Heart left ventricle (tissue), 16 donors: ENCODE measurements at places on chromosomes 11 and 22. TPM values are rescaled to one million over a fixed set of nuclear protein-coding genes. Genes with fewer than 3 reads are reported as not detected.

- no peak for DNase-seq
Measured at GRCh38 chr11:134847083-134847715, 435.2 kb upstream of the B3GAT1 start.

GGTLC2 gene
- not detected for total RNA-seq

GRCh38 chr11:74024261-74025029 lies 15.6 kb upstream of the UCP3 start:
- no peak for DNase-seq

GRCh38 chr22:25563761-25564319 lies 635 bp upstream of the GRK3 start:
- DNase-seq: peak; percentile 43

DNA sequence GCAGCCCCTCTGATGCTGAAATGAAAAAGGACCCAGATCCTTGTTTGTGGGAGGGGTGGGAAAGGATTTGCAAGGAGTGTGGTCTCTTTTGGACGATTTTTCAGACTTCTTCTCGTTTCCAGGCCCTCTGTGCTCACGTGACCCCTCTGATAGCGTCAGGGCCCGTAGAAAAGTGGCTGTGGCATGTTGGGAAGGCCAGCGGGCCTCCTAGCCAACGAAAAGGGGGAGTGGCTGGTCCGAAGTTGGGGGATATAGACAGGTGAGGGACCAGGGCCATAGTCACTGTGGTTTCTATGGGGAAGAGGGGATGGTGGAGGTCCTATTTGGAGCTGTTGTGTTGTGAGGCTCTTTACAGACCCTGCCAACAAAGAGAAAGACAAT lies 6.6 kb downstream of the PARVB start:
- no peak for DNase-seq

DNA sequence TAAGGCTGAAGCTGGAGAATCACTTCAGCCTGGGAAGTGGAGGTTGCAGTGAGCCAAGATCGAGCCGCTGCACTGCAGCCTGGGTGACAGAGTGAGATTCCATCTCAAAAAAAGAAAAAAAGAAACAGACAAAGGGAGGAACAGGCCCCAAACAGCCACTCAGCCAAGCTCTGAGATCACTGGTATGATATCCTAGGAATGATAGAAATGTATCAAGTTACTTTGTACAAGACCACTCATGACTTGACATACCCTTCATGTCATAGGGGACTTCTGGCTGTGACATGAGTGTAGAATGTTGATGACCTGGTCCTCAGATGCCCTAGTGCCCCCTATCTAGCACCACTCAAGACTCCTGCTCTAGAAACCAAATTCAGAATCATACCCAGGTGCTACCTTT lies 216.5 kb downstream of the NAV2 start:
- no peak for DNase-seq

TYR gene
- total RNA-seq: not detected
